ENCODE measurements at places on chromosomes 12 and 14.

GRCh38 chr12:105865886-105866285, 272.9 kb downstream of the NUAK1 start:
- no peak for DNase-seq

DNA sequence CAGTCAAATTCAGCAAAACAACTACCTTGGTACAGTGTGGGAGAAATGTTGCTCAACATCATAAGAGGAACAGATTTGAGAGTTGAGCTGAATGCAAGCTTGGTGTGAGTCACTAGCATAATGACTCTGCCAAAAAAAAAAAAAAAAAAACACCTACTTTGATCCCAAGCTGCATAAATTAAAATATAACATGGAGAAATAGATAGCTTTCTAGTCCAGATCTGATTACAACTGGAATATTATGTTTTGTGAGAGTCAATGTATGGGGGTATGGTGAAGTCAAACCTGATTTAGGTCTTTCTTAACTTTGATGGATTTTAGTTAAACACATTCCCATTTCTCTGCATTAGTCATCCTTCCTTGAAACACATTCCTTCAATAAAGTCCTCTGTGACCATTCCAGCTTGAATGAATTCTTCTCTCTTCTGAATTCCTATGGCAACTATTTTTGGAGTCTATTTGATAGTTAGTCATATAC, 188.1 kb downstream of the SLC5A8 start:
- no peak for DNase-seq

DNA sequence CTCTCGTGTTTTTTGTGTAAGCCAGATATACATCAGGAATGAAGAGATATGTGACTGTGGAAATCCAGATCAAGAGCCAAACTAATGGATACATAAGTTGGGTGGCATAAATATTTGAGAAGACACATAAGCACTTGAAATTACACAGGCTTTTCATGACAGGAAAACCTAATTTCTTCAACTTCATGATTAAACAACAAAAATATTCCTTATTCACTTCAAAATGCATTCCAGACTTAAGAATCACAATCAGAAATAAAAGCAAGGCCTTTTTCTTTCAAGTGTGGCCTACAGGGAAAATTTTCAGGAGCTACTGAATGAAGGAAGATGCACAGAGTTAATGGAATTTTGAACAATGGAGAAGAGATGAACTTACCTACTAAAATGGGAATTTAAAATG, 515.6 kb downstream of the FOXG1 start:
- no peak for DNase-seq

DNA sequence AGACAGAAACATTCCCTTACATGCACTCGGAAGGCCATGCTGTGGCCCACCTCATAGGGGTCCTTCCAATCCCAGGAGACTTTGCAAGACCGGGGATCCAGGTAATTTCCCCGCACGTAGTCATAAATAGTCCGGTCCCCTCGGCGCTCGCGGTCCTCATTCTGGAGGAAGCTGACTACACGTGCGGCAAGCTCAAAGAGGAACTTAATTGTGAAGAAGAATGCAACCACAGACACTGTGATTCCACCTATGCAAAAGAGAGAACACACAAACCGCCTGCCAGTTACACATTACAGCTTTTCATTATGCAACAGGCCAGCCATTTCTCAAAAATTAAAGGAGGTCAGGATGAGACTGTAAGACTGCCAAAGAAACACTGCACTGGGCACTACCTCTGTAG, 28.4 kb downstream of the AREL1 start:
- no peak for DNase-seq

- DNase-seq = no peak
Observed at GRCh38 chr12:110270125-110270962, 10.7 kb upstream of the ATP2A2 start.

DNA sequence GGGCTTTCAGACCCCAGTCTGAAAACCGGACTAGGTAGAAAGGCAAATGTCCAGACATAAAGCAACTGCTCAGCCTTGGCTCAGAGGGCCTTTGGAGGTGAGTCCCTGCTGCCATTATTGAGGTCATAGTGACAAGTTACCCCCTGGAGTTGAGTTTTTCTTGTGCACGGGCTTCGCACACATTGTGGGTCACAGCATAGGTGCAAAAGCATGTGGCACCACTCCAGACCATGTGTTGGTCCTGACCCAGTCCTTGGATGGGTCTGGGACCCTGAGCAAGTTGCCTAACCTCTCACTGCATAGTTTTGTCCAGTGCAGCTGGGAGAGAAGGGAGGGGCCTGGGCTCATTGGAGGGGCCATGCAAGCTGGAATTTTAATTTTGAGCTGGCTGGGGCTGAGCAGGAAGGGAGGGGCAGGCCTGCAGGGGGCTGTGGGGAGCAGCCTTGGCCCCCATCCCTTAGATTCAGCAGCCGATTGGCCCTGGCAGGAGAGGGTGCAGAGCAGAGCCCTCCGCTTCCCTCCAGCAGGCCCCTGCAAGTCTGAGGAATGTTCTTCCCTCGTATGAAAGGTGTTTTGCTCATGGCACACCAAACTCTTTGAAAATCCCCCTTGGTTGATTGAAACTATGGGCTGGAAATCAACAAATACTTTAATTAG, 4.2 kb upstream of the KRT5 start:
- no peak for DNase-seq

- no peak for DNase-seq
Observed at GRCh38 chr12:50636505-50636904, 127.4 kb upstream of the ATF1 start.

DNA sequence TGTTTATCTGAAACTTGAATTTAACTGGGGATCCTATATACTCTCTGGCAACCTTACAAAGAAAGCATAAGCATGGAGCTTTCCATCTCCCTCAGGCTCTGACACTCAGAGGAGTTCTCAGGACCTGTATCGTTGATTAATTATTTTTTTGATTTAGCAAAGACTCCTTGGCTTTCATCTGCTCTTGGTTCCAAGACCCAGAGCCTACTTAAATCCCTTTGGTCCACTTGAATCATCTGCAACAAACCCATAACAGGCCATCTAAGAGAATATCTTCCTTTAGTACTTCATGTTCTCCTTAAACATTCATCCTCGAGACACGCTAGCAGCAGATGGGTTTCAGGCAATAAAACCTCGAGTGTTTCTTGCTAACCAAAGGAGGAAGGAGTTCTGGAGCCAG, 85.4 kb downstream of the ZFP36L1 start:
- DNase-seq = no peak

DNA sequence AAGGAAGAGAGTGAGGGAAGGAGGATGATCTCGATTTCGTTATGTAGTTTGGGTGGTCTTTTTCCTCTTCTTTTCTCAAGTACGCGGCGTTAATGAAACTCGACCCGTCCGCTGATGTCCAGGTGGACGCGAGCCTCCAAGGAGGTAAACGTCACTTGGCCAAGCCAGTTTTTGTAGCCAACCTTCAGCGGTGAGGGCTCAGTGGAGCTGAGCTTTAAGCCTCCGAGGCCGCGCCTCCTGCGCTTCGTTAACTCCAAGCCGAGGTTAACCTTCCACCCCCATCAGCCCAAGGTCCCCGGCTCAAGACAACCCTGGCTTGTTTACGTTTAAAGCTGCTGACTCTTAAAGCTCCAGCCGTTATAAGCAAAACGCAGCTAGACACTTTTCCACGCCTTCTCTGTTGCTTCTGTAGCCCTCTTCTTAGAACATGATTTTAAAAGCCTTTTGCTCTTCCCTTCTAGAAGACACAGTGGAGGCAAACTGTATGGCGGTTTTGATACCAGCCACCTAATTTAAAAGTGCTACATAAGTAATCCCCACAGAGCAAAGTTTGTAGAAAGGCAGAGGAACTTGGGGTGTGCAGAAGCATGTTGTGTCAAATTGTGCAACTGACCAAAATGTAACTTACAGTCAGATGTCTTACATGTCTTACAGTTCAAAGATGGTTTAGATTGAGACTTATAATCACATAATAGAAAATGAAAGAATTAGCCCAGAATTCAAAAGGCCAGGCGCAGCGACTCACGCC, 923 bp upstream of the ITPR2 start:
- peak; percentile 25 for DNase-seq

GRCh38 chr14:89349171-89350008, 67.6 kb downstream of the FOXN3 start:
- no peak for DNase-seq

DNA sequence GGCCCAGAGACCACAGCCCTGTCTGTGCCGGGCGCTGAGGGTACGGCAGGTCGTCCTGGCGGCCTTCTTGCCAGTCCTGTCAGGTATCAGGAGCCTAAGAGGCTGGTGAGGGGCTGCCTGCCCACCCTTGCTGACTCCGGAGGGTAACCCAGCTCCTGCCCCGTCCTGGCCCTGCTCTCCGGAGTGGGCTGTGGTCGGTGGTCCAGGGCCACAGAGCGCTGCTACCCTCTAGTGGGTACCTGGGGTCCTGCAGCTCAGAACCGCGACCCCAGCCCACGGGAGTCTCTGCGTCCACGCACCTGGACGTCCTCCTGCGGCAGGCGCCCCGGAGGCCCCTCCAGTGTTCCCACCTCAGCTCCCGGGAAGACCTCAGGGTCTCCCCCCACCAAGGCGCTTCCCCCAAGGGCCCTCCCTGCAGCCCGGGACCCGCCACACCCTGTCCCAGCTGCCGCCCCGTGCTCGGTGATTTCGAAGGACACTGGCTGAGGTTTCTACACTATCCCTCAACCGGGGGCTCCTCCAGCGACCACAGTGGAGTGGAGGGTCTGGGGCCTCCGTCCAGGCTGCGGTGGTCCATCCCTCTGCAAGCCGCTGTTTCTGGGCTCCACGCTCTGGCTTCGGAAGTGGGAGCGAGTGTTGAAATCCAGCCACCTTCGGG, 75.9 kb upstream of the FBRSL1 start:
- peak; percentile 11 for DNase-seq

DNA sequence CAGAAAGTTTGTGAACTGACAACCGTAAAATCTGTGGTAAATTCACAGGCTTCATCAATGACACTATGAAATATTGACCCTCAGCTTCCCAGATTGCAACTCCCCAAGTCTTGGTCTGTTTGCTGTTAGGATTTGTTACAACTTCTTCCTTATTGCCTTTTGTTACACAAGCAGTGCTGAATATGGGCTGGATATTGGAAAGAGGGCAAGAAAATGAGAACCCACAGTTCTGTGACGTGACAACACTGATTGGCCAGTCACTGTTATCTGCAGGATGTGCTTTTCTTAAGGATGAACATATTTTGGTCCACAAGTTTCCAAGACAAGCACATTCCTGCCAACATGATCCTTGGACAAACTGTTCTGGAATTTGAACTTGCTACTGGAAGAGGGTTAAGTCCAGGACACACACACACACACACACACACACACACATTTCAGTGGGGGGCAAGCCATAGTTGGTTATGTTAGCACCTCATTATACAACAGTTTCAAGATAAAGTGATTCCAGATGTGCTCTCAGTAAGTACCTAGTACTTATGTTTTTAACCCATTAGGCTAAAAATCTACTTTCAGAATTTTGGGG, 16.6 kb upstream of the SLC38A2 start:
- DNase-seq = no peak

DNA sequence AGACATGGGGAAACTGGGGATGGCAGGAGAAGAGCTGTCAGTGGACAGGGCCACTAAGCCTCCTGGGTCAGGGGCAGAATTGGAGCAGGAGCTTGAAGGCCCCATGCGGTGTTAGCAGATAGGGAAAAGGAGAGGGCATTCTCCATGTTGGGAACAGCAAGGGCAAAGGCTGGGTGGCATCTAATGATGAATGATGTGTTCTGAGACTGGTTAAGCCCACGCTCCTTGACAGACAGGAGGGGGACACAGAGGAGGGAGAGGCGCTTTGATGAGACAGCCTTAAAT, 63.0 kb downstream of the CLMN start:
- no peak for DNase-seq

DNA sequence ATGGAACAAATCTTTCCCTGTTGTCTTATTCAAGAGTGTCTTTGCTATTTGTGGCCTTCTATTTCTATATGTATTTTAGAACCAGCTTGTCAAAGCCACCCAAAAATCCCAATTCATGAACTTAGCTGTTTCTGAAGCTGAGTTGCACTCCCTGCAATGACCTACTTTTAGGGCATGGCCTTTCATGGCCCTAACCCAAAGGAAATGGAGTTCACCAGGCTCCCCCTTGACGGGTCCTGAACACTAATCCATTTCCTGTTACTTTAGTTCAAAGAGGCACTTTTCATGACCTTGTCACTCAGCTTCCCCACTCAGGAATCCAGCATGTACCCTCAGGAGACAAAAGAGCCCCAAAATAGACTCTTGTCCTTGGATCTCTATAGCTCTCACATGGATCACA, 7.6 kb downstream of the TMED8 start:
- no peak for DNase-seq

DNA sequence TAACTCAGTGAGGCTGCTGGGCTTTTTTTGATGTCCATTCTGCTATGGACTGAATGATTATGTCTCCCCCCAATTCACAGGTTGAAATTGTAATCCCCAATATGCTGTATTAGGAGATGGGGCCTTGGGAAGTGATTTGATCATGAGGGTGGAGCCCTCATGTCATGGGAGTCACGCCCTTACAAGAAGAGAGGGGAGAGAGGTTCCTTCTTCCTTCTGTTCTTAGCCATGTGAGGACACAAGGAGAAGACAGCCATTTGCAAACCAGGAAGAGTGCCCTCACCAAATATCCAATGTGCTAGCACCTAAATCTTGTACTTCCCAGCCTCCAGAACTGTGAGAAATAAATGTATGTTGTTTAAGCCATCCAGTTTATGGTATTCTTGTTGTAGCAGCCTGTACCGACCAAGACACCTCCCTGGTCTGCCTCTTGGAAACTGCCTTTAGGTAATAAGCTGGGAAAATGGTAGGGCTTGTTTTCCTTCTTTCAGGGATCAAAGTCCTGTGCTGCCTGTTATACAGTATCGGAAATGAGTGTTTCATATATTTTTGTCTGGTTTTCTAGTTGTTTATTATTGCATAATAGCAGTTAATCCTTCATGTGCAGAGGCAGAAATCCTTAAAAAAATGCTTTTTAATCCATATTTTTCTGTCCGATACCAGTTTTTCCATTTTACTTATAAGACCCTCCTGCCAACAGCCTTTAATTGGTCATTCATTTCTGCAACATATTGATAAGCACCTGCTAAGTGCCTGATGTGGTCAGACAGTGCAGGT, 16.3 kb downstream of the BORCS5 start:
- no peak for DNase-seq

DNA sequence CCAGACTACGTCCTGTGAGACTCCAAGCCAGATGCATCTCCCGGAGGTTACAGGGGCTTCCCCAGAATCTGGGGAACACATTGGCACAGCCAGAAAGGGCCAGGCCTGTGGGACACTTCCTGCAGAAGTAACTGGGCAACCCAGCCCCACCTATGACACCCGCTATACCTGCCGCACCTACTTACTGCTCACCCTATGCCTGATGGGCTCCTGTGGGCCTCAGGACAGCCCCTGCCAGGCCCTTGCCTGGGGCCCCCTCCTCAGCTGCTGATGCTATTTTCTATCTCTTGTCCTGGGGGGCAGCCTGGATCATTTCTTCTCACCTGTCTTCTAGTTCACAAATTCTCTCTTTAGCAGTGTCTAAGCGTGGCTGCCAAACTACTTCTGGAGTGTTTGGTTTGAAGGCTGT, 28.7 kb downstream of the JAG2 start:
- DNase-seq = no peak

GRCh38 chr14:95515080-95515489, 1.4 kb downstream of the SYNE3 start:
- DNase-seq = no peak

GRCh38 chr12:65728848-65729793, 95.2 kb upstream of the HMGA2 start:
- DNase-seq = no peak

Measured in activated CD4-positive, alpha-beta T cell treated with anti-CD3 and anti-CD28 coated beads, Interleukin-2, amount 50 U/mL, for 16 hours (primary cell).